ENCODE measurements at places on chromosomes 6 and 20.

- no peak for DNase-seq
Measured at GRCh38 chr6:93136111-93136510, 283.2 kb downstream of the EPHA7 start.

DNA sequence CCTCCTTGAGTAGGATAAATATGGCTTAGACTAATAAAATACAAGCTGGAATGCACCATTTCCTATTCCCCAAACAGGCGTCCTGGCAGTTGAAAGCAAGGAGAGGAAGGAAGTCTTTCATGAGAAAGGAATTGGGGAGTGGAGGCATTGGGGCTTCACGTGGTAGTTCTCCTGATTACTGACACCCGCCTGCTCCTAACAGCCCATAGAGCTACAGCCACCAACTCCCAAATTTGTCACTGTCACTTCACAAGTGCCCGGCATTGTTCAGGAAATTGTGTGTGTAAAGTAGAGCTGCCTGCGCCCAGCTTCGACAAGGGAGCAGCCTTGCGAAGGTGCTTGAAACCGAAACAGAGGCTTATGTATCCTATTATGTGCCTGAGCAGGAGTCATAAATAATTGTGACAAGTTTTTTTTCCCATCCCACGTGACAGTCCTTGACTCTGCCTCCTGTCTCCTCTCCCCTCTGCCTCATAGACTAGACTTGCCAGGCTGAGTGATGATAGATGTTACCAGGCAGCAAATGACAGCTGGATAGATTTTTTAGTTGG is 301.7 kb upstream of the ZFP64 start:
- no peak for DNase-seq

DNA sequence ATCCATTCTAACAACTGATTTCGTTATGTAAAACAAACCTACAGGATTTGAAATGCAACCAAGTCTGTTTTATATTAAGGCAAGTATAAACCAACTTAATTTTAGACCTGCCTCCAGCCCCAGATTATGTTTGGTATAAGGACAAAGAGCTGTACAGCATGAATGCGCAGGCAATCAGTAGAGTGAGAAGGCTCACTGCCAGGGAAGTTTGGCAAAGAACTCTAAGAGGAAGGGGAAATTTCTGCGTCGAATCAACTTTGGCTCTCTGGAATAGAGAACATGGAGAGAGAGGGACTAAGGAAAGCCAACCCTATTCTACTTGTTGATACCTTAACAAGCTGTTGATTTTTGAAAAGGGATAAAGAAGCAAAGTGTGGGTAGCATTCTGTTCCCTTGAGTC is 96.9 kb upstream of the FOXO3 start:
- no peak for DNase-seq

DNA sequence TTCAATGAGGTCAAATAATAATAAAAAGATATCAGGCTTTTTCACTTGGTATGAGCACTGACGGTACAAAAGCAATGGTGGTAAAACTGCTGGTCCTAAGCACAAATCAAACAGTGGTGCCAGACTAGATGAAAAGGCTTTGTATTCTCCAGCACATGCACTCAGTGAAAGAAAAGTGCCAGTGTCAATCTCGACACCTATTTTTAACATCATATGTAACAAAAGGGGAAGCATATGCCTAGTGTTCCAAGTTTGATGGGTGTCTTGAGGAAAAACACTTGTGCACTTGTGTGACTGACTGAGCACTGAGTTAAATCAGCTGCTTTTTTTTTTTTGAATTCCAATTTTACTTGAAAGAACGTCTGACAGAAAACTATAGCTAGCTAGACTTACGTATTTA is 27.3 kb downstream of the MED23 start:
- DNase-seq, result no peak

DNA sequence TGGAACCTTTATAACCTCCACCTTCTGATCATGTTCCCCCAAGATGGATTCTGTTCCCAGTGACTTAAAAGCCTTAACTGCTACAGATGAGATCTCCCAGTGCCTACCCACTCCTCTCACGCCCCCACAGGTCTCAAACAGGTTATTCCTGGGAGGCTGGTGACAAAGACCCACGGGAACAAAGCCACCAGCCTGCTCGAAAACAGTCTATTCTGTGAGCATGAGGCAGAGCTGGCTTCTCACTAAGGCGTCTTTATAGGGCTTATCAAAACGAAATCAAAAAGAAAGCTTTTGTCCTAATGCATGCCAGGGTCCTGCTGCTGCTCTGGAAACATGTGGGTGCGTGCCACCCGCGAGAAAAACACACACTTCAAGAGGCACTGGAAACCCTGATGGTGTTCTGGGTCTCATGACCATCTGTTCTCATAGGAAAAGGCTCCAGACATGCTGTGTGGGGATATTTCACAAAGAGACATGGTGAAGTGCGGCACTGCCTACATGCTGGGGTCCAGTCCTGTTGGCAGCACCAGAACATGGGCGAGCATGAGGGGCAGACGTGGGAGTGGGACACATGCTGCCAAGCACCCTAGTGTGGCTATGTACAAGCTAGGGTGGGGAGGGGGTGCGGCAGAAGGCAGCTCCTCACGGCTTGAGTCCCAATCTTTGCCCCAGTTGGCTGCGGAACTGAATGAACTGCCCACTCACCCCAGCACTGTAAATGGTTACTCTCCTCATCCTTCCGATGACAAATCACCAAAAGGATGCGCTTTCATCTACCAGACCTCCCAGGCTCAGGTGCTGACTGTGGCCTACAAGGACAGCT is 2.1 kb downstream of the FKBP1A start:
- DNase-seq, result peak; percentile 72

DNA sequence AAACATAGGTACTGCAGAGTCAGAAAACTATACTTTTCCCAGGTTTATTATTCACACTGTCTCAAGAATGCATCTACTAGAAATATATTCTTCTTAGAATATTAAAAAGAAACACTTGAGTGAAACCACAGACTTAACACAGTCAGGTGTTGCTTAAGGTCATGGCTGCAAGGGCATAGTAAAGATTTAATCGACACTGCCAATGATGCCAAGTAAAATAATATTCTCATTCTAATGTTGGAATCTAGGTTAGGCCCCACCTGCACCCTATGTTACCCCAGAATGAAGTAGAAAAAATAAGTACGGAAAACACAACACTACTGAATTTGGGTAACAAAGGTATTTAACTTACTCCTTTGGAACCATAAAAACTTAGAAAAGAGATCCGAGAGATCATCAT is 155.0 kb downstream of the RALGAPA2 start:
- DNase-seq, result no peak

DNA sequence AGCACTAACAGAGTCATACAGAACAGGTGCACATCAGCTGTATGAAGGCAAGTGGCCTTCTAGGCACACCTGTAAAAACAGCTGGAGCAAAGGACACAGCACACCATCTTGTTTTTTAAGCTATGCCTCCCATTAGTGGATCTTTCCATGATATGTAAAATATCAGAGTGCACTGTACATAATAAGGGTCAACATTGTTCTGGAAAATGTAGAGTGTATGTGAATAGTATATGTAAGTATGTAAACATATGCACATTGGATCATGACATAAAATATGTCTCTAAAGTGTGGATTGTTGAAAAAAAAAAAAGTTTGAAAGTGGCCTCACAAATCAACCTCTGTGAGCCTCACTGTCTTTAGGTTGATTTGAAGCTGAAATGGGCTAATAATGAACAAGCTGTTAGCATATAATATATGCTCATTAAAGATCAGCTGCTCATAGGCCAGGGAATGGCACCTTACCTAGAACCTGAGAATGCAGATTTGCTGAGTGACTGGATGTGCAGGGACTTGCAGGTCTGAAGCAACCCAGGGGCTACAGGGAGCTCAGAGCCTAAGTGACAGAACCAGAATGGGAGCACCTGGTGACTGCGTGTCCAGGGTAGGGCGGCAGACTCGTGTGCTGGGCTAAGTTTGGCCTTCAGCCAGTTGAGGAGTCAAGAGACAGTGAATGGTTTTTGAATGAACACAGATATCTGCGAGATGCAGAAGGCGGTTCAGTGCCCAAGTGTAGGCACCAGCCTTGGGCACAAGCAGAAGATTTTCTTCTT is 198.6 kb downstream of the TMEM242 start:
- DNase-seq, result no peak

DNA sequence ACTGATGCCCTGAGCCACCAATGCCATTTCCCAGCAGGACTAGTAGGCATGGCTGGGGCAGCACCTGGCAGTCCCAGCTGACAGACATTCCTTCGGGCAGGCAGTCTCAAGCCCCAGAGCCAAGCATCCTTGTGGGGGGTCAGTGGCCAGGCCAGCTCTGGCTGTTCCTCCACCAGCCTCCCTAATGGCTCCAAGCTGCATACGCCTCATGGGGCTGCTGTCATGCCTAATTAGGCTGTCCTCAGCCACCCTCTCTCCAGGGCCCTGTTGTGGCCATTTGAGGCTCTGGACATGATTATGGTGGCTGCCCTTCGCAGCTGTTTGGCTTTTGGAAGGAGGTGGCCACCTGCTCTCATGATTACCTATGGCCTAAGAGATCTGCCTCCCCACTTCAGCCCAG is 79.4 kb downstream of the DLGAP4 start:
- DNase-seq, result no peak

DNA sequence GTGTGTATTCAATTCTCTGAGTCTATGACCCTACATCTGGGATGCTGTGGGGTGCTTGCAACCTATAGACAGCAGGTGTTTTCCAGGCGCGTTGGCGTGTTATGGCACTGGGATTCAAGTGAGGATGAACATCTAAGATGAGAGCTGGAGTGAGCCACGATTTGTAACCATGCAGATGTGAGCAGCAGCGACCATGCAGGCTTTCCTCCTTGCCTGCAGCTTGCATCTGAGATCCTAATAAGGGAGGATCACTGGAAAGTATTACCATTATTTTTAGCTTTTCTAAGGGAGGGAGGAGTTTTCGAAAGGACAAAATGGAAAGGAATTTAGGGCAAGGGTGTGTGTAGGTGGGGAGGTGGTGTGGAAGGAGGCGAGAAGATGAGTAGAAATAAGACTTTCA is 216.7 kb downstream of the ATXN1 start:
- DNase-seq, result peak; percentile 34

DNA sequence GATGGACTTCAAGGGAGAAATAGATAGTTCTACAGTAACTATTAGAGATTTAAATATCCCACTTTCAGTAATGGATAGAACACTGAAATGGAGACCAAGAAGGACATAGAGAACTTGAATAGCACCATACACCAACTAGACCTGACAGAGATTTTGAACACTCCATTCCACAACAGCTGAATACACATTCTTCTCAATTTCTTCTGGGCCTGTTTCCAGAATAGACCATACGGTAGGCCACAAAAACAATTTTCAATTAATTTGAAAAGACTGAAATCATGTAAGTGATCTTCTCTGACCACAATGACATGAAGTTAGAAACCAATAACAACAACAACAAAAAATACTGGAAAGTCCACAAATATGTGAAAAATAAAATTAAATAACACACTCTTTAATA is 979.1 kb upstream of the FLRT3 start:
- no peak for DNase-seq
